ENCODE measurements at places on chromosomes 5 and 9.

GRCh38 chr5:112379542-112380325 lies 39.3 kb downstream of the EPB41L4A start:
- DNase-seq = no peak

DNA sequence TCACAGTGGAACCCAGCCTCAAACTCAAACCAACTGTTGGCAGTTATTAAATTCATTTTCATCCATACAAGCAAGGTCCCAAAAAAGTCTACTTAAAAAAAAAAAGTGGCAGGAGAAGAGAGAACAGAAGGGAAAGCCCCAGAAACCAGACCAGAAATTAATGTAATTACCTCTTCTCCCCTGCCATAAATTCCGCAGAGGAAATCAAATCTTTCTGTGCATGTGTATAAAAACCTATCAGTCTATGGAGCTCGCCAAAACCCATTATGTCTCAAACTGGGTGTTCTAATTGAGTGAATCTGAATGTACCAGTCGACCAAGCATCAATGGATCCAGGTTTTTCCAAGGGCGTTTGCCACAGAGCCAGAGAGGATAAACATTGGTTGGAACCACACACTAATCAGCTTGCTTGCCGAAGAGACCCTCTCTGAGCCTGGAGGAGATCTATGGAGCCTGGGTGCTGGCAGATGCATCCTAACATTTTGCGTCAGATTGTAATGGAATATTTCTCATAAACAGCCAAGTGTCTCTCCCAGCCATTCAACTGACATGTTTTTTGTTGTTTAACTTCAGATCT lies 7.9 kb upstream of the HAND1 start:
- DNase-seq = no peak

DNA sequence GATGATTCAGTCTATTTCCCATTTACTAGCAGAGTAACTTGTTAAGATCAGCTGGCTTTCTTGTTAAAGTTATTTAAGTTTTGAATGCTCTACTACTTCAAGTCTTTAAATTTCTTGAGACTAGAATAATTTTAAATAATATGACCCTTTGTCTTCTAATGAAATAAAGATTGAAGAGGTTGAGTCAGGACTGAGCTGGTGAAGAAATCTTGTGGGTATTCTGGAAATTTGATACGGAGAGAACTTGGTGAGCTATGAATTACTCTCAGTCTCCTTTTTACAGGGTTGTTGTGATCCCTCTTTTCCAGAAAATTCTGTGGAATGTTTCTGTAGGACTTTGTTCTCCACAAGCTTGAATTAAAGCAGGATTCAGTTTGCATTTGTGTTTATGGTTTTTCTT lies 29.3 kb downstream of the RNF20 start:
- no peak for DNase-seq

DNA sequence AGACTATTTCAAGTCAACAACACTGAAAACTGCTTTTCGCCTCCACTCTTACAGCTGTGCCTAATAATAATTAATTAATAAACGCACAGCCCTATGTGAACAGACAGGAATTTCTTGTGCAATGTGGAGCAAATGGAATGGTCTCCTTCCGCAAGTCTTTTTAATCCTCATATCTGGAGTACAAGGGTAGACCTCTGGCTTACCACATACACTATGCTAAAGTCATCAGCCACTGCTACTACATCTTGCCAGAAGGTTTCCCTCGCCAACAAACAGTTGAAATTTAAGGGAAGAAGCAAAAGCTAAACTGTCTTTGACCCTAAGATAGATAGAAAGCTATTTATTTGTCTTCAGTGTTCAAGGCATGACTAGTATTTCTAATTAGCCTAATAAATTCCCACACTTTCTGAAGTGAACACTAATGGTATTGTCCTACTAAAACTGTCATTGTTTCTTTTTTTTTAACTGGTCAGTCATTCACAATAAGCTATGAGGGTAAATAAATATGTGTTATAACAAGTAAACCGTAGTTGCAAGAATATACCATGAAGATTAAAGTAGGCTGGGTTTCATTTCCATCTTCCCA lies 63.9 kb downstream of the GOLPH3 start:
- no peak for DNase-seq

DNA sequence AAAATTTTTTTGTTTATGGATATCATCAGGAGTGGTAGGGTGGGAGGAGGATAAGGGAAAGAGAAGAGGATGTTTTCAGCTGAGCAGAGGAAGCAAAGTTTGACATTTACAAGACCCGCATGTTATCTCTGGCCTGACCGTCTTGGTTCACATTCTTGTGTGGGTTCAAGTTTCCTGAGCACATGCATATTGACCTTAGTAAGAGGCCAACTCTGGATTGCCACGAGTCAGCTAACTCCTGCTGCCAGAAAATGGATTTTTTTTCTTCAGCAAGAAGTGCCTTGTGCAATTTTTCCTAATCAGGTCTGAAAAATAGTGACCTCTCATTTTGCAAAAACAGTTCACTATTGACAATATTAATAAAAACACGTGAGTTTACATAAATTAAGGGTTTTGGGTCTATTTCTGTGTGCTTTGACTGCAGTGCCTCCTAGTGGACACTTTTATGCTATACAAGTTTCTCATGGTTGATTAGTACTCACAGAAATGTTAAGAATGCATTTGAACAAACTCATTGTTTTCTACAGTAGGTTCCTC lies 27.1 kb upstream of the BASP1 start:
- peak; percentile 15 for DNase-seq

DNA sequence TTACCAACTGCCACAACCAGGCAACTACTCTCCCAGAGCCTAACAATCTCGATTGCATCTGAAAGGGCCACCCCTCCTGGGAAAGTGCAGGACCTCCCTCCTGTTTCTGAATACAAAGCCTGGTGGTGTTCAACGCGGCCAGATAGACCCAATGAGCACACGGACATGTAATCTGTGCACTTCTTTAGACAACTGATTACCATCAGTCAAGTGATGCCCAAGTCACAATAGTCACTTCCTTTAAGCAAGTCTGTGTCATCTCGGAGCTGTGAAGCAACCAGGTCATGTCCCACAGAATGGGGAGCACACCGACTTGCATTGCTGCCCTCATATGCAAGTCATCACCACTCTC lies 739 bp downstream of the C9orf72 start:
- DNase-seq = no peak

GRCh38 chr9:14096258-14096922 lies 217.6 kb downstream of the NFIB start:
- no peak for DNase-seq

DNA sequence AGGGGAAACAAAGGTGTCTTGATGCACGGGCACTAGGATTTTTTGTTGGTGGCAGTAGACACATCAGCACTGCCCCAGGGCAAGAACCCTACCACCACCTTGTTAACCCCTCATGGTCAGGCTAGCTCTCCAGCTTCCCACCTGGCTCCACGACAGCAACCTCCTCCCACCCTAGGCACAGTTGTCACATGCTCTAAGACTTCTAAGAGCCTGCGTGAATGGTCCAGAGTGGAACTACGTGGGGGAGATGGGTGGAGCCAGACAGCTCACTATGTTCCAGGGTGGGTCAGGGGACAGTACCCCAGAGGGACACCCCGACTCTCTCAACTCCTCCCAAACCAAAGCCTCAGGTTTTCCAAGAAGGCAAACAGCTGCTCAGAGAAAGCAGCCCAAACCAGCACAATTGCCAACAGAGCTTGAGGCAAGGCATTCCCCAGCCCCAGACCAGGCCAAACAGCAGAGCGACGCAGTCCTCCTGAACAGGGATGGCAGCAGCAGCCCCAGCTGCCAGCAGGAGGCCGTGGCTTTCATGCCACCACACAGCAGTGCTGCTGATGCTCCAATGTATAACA lies 78.0 kb downstream of the NRG2 start:
- DNase-seq = no peak

GRCh38 chr5:80127116-80127552 lies 92.0 kb downstream of the THBS4 start:
- no peak for DNase-seq

DNA sequence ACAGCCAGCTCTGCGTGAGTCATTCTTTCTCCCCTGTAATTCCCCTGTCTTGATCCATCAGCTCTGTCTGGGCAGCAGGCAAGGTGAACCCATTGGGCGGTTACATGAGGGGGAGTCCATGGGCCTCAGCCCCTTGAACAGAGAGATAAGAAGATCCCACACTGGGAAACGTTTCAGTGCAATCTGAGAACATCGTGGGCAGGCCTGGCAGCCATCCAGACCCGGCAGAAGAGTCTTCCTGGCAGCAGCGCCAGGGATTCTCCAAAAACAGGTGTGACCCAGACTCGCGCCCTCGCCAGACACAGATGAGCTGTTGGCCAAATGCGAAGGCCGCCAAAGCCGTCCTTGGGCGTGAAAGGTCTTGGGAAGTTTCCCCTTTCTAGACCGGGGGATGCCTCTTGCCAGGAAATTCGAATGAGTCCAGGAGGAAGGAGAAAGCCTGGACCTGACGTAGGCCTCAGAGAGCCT lies 6.4 kb upstream of the SLC12A7 start:
- DNase-seq = no peak

DNA sequence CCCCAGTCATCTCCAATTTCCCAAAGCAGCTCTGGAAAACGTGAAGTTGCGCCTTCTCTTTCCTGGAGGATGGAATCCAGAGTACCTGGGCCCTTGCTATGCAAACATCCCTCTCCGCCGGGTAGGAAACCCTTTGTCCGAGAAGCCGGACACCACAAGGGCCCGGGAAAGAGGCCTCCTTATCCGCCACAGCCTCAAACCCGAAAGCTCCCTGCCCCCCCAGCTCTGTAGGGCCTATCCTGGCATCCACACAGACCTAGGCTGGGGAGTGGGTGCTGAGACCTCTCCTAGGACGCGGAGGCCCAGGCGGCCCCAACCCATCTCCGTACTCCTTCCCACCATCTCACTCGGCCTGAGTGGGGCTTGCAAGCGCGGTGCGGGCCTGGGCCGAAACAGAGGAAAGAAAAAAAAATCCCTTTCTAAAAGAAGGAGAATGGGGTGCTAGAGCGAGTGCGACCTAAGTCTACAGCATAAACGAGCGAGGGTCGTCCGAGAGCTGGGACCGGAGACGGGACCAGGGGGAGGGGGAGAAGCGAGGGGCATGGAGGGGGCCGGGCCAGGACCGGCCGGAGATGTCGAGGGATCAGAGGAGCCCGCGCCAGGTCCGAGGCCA lies 624 bp downstream of the FBXW11 start:
- peak; percentile 31 for DNase-seq

- no peak for DNase-seq
Observed at GRCh38 chr9:135228983-135229625, 141.6 kb downstream of the OLFM1 start.

DNA sequence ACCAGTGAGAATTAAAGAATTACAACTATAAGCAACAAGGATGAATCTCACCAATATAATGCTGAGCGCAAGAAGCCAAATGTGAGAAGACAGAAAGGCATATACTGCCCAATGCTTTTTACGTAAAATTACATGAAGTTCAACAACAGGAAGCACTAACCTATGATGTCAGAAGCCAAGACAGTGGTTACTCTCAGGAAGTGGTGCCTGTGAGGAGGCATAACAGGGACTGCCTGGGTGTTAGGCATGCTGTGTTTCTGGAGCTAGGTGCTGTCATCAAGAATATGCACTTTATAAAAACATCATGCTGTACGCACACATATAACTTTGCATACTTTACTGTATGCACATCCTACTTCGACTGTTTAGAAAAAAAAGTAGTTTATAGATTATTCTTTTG lies 30.1 kb downstream of the FRMD3 start:
- DNase-seq = no peak

- DNase-seq = no peak
Observed at GRCh38 chr5:148937830-148938521, 111.6 kb downstream of the ADRB2 start.

- no peak for DNase-seq
Observed at GRCh38 chr9:126947529-126947928, 32.9 kb downstream of the RALGPS1 start.

- DNase-seq = no peak
Observed at GRCh38 chr5:1098986-1099597, 12.8 kb downstream of the SLC12A7 start.

GRCh38 chr5:109697339-109697738 lies 7.6 kb downstream of the MAN2A1 start:
- DNase-seq = no peak

DNA sequence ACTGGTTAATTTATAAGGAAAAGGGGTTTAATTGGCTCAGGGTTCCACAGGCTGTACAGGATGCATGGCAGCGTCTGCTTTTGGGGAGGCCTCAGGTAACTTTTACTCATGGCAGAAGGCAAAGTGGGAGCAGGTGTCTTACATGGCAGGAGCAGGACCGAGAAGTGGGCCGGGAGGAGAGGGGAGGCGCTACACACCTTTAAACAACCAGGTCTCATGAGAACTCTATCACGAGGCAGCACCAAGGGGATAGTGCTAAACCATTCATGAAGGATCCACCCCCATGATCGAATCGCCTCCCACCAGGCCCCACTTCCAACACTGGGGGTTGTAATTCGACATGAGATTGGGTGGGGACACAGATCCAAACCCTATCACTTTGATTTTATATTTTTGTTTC lies 21.7 kb downstream of the TMEM171 start:
- DNase-seq = no peak

GRCh38 chr9:130756455-130757152 lies 63.0 kb downstream of the EXOSC2 start:
- no peak for DNase-seq

GRCh38 chr9:100082782-100083181 lies 16.0 kb downstream of the ERP44 start:
- no peak for DNase-seq

GRCh38 chr5:122356855-122357254 lies 44.8 kb downstream of the SNCAIP start:
- no peak for DNase-seq

DNA sequence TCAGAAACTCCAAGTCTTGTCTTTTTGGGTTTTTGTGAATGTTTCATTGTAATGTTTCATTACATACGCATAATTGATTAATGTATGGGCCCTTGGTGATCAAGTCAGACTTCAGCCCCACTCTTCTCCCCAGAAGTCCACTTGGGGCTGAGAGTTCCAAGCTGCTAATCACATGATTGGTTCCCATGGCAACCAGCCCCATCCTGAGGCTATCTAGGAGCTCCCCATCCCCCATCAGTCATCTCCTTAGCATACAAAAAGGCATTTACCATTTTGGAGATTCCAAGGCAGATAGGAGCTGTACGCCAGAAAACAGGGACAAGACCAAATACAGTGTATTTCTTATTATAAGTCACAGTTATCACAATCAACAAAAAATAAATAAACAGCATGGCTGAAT lies 22.9 kb upstream of the SYK start:
- DNase-seq = no peak

DNA sequence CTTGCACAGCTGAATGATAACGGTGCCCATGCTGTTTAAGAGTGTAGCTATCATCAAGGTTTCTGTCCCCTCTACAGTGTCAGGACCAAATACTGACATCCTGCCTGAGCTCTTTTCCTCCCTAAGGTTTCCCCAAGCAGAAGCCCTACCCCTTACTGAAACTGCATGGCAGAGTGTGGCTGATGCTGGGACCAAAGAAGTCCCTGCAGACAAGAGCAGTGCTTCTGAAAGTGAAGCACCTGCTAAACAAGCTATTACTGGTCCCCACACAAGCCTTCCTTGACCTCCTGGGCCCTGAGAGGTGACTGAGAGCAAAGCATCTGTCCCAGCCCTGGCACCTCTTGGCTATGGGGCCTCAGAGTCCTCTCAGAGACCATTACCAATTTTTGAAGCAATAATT lies 56.1 kb downstream of the CFAP90 start:
- no peak for DNase-seq

GRCh38 chr5:139658928-139659667 lies 10.9 kb downstream of the CXXC5 start:
- no peak for DNase-seq
